ENCODE measurements at places on chromosomes 7 and 10.
A peak's percentile ranks its signal among the peaks of the same experiment; 100 is the strongest.

DNA sequence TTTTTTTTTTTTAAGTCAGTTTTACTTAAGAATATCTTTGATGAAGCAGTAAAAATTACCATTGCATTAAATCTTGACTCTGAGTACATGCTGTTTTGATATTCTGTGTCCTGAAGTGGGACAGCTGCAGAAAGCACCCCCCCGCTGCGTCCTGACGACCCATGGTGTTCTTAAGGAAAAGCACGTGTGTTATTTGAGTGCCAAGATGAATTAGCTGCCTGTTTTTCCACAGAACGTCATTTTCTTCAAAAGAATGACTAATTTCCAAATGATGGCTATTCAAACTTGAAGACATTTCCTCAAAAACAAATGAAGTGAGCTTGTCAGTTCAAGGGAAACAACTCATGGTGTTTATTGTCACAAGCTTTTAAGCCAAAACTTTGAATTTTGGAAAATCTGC, 45.9 kb downstream of the CREM start:
- peak; percentile 67 for DNase-seq

- DNase-seq, result no peak
These were observed 7.8 kb downstream of the ADRA2A start for GRCh38 chr10:111084366-111085255.

DNA sequence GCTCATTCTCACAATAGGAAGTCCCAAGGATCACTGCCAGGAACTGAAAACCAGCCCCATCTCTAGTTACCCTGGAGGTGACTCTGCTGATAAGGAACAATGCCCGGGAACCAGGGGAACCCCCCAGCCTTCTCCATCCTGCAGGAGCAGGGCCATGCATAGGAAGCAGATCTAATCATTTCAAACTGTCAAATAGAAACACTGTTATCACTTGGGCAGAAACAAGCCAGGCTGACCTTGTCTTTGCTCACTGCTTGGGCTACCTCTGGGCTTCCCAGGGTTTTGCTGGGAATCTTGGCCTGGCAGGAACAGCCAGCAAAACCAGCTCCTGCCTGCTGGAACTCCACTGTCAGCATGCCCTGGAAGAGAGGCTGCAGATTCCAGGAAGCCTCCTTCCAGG, 114.1 kb downstream of the RNF216 start:
- no peak for DNase-seq

GRCh38 chr10:48242171-48242904, 32.2 kb downstream of the FRMPD2 start:
- no peak for DNase-seq

DNA sequence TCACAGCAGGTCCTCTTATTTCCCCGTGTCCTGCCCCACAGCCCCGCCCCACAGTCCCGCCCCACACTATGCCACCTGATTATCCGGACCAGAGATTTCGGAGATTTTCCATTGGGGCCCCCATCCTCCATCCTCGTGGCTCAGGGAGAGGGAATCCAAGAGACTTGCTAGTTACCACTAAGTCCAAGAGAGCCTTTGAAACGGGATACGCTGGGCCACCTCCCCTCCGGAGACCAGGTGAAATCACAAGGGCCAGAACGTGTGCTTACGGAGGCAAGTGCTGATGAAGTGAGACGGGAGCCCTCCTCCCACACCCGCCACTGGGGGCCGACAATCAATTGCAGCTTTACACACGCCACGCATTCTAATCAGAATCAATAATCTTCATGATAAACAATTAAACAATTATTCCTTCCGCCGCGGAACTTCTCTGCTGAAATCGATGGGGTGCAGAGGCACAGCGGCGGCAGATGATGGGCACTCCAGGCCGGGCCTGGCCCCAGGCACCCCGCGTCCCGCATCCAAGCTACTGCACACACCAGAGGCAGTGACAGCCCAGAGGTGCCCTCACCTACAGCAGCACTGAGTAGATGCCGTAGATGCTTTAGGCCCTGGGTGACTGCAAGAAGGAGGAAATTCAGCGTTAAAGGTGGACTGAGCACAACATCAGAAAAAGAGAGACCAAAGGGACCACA, 534.0 kb upstream of the FOXK1 start:
- no peak for DNase-seq

DNA sequence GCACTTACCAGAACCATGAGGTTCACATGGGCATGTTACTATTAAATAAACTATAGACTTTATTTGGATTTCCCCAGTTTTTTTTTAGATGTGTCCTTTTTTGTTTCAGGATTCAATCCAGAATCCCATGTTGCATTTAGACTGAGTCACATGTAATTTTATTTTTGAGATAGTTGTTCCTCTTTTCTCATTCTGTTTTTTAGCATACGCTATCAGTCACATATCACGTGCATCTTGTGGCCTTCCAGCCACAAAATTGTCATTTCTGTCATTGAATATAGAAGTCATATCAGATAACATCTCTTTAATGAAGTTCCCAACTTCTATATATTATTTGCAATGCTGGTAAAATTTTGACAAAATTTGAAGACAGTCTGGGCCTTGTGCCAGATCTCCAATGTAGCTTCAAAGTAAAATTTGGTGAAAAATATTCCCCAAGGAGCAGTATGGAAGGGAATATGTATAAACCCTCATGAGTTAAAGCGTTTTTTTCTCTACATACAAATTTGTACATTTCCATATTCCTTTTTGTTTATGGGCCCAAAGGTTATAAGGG, 132.3 kb upstream of the MKI67 start:
- DNase-seq, result no peak

GRCh38 chr10:102869258-102870198, at the start of gene AS3MT:
Gene AS3MT, plus strand, starts transcription at chr10:102869470. Its CDS starts 123 bp downstream, at chr10:102869593.
- DNase-seq, result peak; percentile 49

All from fibroblast of skin of back (primary cell).